ENCODE measurements at places on chromosomes 2 and 18. TPM values are rescaled to one million over a fixed set of nuclear protein-coding genes. Genes with fewer than 3 reads are reported as not detected.

FAM228A gene
- polyA plus RNA-seq, result 0.40 TPM

- no peak for DNase-seq
Observed at GRCh38 chr18:3593381-3593903, 143.5 kb downstream of the TGIF1 start.

DNA sequence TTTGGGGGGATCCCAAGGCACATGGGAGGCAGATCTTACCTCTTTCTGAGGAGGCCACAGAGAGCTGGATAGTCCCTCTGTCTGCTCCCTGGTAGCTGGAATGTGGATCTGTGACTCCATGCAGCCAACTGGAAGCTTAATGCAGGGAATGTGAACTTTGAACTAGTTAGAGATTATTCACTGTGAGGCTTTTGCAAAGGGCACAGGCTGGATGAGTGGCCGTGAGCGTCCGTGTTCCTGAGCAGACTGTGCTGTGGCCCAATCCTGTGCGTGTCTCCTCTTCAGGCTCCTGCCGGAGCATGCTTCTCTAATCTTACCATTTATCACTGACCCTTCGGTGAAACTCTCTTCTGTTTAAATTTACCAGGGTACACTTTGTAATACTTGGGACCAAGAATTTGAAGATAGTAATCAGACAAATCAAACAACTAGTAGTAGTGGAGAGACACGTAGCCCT, 187.6 kb downstream of the PTPRM start:
- no peak for DNase-seq

- DNase-seq, result peak; percentile 40
Observed at GRCh38 chr2:168961450-168962229, 60.5 kb downstream of the G6PC2 start.

SIGLEC15 gene
- 0.28 TPM for polyA plus RNA-seq

DNA sequence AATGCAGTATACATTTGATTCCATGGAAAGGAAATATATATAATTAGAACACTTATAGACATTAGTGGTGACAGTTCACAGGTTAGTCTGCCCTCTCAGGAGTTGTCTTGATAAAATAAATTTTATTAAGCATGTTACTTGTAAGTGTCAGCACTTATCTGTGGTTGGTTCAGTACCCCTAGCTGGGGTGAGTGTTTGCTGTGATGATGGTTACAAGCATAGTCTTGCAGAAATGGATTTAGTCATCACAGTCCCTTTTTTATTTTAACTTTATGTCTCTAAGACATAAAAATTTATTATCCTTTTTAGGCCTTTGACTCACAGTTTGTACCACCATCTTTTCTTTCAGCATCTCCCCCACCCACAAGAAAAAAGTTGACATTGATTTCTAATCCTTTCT, 52.1 kb downstream of the NCK2 start:
- DNase-seq, result no peak

- DNase-seq, result no peak
Observed at GRCh38 chr18:13520306-13520705, 206.1 kb downstream of the FAM210A start.

PPP1R1C gene
- polyA plus RNA-seq, result 0.34 TPM

DNA sequence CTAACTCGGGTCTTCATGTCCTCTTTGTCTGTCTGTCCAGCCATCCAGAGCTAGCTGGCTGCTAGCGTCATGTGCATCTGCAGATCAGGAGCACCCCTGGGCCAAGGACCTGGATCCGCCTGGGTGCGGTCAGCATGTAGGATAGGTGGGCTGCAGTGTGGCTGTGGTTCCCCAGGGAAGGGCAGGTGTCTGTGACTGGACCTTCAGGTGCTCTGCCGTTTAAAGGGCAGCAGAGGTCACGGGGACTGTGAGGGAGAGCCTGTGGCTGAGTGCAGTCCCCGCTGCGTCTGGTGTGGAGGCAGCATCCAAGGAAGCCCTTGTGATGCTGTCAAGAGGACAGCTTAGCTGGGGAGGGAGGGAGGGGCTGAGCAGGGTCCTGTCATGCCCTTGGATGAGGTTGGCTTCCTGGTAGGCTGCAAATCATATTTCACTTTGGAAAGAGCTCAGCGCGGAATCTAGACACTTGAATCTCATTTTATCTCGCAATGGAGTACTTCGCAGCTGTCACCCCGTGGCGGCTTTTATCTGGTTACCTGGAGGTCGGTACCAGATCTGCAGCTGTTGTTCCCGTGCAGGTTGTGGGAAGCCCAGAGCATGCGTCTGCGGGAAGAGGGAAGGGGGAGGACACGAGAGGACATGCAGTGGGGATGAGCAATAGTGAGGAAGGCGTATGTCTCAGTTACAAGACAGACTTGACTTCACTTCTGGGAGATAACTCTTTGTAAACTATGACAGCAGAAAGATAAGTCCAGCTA, 5.9 kb upstream of the RALB start:
- no peak for DNase-seq

GRCh38 chr2:43802135-43802534, 28.3 kb downstream of the DYNC2LI1 start:
- DNase-seq, result no peak
